HTR-8/SVneo (cell line): ENCODE measurements at places on chromosomes 6 and 20.

- no peak for DNase-seq
Observed at GRCh38 chr6:106114492-106114891, 28.4 kb downstream of the PRDM1 start.

DNA sequence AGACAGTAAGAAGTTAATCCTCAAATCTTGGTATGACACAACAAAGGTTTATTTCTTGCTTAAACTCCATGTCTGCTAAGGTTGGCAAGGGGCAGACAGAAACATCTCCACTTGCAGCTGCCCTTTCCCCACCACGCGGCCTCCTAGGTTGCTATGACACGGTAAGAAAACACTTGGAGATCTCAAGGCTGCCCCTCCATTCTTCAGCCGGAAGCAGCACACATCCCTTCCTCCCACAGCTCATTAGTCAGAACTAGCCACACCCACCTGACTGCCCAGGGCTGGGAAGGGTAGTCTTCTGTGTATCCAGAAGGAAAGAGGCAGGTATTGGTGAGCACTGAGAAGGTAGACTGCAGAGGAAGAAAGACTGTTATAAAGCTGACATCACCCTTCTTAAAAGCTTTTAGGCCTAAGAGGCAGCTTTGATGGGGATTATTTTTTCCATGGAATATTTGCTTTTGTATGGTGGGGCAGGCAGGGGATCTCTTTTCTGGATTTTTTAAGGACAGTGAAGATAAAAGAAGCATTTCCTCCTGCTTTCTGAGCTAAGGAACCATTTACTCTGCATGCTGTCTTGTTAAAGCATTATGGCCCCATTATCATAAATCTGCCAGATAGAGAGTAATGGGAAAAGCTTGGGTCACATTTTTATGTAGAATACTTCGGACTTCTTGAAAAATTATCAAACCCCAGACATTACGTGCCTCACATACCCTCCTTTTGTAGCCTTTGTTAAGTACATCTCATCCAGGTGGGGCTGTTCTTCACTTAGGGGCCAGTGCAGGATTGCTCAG lies 41.6 kb downstream of the MRAP2 start:
- DNase-seq, result no peak

GRCh38 chr6:79733388-79733787 lies 102.3 kb downstream of the SH3BGRL2 start:
- no peak for DNase-seq

- no peak for DNase-seq
Observed at GRCh38 chr6:35392111-35392702, 49.8 kb downstream of the PPARD start.

- DNase-seq, result peak; percentile 90
Observed at GRCh38 chr20:48538058-48538825, 289.6 kb downstream of the PREX1 start.

- DNase-seq, result no peak
Observed at GRCh38 chr6:20036141-20036677, 176.1 kb downstream of the MBOAT1 start.

DNA sequence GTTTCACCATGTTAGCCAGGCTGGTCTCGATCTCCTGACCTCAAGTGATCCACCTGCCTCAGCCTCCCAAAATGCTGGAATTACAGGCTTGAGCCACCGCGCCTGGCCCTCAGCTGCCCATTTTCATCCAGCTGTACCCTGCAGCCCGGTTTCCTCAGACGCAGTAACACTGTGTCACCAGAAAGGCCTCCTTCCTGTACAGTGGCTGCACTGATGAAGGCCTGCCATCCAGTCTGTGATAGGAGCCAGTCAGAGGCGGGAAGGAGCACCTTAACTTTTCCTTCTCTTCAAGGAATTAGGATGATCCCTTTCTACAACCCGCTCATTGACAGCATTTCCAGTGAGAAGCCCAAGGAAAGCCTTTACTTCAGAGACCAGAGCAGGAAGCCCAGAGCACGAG lies 75.9 kb downstream of the GFOD1 start:
- DNase-seq, result no peak

DNA sequence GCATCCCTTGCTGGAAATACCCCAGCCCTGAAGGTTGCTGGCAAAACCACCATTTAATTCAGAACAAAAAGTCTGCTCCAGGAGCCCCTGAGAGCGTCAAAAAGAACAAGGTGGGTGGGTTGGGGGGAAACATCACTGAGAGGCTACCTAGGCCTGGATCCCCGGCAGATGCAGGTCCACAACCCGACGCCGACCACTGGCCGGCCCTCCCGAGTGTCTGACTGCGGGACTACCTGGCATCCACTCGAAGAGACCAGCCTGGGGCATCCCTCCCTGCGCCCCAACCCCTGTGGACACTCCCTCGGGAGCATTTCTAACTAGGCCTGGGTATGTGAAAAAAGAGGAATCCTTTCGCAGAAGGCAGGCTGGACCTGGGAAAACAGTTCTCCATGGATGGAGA lies 47.2 kb downstream of the FAM209B start:
- no peak for DNase-seq

- DNase-seq, result peak; percentile 76
Observed at GRCh38 chr20:36384022-36384619, 78.0 kb downstream of the DLGAP4 start.

DNA sequence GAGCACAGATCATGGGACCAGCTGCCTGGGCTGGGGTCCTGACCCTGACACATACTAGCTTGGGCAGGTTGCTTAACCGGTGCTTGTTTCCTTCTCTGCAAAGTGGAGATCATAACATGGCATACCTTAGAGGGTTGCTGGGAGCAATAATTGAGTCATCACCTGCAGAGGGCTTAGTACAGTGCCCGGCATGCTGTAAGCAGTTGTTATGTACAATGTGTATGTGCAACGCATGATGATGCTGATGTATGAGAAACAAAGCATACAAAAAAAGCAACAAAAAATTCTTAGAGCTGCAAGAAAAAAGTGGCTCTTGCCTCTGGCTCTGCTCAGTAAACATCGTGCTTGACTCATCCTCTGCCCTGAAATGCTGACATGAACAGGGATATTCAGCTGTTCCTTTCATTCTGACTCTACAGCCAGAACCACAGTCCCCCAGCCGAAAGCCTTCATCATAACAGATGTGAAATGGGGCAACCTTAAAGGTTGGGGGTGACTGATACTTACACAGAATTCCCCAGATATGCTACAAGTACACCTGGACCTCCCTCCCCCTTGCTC lies 91.7 kb downstream of the CLIC5 start:
- DNase-seq, result no peak

DNA sequence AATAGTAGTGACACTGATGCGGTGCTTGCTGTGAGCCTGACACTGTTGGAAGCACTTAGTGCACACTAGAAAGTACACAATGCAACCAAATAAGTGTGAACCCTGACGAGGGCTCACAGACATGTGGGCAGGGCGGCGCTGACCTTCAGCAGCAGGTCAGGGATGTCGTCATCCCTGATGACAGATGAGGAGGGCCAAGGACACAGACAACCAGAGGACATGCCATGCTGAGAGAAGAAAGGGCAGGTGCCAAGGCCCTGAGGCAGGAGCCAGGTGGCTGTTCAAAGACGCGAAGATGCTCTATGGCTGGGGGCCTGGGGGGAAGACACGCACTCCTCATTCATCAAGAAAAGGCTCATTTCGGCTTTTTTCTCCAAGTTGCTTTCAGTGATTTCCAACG lies 176.4 kb upstream of the CST7 start:
- no peak for DNase-seq

GRCh38 chr6:650098-650497 lies 6.8 kb downstream of the HUS1B start:
- no peak for DNase-seq

GRCh38 chr6:27183060-27183832 lies 64.3 kb upstream of the PRSS16 start:
- no peak for DNase-seq

DNA sequence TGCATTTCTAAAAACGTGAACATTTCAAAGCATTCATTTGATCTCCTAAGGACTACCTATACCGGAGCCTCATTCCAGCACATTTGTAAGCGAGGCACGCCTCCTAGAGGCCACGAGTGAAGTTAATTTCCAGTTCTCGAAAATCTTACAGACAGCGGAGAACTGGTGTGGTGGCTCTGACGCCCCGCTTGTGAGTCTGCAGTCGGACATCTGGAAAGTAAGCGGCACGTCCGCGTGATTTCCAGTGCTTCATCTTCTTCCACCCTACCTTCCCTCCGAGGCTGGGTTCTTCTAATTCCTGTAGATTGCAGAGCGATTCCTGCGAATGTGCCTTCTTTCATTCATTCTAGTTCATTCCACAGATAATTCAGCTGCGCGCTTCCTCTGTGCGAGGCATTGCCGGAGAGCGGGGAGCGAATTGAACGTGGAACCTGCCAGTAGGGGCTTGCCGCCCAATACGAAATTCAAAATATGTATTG lies 810 bp upstream of the PRIM2 start:
- DNase-seq, result peak; percentile 88

GRCh38 chr20:361561-361960 lies 14.7 kb downstream of the NRSN2 start:
- no peak for DNase-seq

DNA sequence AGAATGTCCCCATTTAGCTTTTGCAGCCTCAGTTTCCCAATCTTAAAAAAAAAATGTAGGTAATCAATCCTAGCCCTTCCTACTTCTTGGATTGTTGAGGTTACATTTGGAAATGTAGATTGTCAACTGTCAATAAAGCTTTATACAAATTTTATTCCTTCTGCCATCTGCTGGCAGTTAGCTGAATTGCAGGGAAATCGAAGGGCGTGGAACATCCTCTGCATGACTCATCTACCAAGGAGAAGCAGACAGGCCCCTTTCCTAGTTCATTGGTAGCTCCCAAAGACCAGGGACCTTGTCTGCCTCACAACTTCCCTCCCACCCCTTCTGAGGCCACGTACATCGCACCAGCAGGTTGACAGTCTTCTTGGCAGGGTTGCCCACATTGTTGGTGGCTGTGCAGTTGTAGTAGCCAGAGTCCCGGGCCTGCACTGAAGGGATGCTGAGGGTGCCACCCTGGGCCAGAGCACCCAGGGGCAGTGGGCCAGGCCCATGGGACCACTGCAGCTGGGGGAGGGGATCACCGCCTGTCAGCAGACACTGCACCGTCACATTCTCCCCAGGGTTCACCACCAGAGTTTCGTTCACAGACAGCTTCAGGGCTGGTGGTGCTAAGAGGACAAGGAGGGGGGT lies 43.6 kb downstream of the MDGA1 start:
- DNase-seq, result peak; percentile 38

DNA sequence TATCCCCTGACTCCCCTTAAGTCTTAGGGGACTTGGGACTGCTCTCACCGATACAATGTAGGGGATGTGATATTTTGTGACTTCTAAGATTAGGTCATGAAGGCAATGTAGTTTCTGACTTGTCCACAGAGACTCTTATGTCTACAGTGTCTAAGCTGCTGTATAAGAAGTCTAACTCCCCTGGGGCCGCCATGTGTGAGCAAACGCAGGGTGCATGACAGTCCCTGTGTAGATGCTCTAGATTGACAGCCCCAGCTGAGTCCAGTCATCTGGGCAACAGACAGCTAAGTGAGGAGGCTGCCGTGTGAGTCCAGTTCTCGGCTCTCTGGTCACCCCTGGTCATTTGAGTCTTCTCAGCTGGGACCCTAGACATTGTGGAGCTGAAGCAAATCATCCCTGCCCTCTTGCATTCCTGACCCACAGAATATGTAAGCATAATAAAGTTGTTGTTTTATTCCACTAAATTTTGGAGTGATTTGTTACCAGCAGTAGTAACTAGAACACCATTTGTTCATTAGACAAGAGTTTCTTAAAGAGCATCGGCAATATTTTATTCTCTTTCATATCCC lies 743.3 kb upstream of the CHD6 start:
- no peak for DNase-seq

- DNase-seq, result peak; percentile 5
Observed at GRCh38 chr6:91081452-91082067, 494.7 kb upstream of the MAP3K7 start.

DNA sequence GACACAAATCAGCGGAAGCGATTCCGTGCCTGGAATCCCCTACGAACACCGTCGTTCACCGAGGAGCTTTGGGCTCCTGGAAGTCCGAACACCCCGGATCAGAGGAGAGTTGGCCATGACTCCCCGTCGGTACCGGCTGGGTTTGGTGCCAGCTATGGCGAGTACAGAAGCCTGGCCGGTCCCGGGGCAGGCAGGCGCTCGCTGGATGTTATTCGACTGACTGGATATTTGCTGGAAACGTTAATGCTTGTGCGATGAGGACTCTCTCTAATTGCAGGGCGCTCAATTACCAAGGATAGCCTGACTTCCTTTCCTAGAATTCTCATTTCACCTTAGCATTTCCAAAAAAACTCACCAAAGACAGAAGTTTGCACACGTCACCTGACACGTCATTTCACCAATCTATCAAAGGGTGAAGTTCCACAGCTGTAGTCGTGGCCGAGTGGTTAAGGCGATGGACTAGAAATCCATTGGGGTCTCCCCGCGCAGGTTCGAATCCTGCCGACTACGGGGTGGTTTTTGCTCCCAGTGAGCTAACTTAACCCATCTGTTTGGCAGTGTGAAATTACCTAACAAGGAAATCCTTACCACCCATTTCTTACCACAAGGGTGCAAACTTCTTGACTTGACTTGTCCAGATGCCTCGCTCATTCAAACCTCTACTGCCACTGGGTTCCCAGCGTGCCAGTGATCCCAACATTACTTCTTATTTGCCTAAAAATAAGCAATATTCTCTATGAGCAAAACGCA lies 22.7 kb upstream of the ZNF184 start:
- DNase-seq, result peak; percentile 50

GRCh38 chr6:139135578-139136545 lies 982 bp downstream of the HECA start:
- no peak for DNase-seq

DNA sequence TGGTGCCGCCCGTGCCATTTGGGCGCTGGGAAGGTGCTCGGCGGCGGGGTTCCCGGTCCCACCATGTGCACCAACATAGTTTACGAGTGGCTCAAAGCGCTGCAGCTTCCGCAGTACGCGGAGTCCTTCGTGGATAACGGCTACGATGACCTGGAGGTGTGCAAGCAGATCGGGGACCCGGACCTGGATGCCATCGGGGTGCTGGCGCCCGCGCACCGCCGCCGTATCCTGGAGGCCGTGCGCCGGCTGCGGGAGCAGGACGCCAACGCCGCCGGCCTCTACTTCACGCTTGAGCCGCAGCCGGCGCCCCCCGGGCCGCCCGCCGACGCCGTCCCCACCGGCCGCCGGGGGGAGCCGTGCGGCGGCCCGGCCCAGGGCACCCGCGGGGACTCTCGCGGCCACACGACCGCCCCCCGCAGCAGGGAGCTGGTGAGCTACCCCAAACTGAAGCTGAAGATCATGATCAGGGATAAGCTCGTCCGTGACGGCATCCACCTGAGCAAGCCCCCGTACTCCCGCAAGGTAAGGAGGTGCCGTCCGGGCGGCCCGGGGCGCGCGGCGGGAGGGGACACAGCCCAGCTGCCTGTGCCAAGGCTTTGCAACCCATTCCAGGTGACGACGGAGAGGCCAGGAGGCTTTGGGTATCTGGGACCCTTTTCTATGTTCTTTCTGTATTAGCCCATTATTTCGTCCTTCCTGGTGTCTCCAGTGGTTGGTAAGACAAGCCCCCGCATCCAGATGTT lies 547 bp downstream of the SAMD5 start:
- DNase-seq, result peak; percentile 22
